ENCODE measurements at places on chromosomes 5 and 9.

GRCh38 chr5:38347896-38348295, 89.5 kb downstream of the EGFLAM start:
- no peak for DNase-seq

DNA sequence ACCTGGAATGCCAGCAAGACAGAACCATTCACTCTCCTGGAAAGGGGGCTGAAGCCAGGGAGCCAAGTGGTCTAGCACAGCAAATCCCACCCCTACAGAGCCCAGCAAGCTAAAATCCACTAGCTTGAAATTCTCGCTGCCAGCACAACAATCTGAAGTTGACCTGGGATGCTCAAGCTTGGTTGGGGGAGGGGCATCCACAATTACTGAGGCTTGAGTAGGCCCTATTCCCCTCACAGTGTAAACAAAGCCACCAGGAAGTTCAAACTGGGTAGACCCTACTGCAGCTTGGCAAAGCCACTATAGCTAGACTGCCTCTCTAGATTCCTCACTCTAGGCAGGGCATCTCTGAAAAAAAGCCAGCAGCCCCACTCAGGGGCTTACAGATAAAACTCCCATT, 17.3 kb downstream of the RIGI start:
- no peak for DNase-seq

GRCh38 chr5:1415059-1415425, 30.2 kb downstream of the SLC6A3 start:
- DNase-seq, result no peak

- DNase-seq, result peak; percentile 85
Observed at GRCh38 chr9:127980706-127981558, at the start of gene EEIG1. TSS of gene EEIG1 (minus strand) at chr9:127980989. CDS start at chr9:127980137, 852 bp downstream.

DNA sequence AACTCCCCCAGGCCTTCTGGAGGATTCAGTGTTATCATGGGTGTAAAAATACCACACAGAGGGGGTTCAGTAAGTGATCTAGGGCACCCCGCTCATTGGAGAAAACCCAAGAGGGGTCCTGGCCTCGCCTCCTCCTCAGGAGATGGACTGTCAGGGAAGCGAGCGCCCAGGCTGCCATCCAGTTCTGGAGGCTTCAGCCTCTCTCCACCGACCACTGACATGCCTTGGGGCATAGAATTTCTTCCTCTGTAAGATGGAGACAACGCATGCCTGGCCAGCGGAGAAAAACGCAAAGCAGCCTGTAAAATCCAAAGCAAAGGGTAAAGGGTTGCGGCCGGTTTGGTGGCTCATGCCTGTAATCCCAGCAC, 165.4 kb downstream of the COL23A1 start:
- no peak for DNase-seq

DNA sequence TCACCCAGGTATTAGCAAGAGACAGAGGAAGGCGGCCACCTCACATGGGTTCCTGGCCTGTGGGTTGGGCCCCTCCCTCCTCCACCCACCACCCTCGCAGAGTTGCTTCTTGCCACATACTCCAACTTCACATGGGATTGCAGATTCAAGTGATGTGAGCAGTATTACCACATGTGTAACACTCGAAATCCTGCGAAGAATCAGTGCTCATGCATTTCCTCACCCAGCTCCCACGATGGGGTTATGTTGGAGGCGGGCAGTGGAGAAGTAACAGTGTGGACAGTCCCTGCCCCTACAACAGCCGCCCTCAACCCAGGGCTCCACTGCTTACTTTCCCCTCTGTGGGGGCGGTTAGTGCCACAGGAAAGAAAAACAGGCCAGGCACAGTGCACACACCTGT, 3.9 kb upstream of the FBP1 start:
- no peak for DNase-seq

GRCh38 chr5:42855811-42856210, 44.1 kb upstream of the SELENOP start:
- DNase-seq, result no peak

DNA sequence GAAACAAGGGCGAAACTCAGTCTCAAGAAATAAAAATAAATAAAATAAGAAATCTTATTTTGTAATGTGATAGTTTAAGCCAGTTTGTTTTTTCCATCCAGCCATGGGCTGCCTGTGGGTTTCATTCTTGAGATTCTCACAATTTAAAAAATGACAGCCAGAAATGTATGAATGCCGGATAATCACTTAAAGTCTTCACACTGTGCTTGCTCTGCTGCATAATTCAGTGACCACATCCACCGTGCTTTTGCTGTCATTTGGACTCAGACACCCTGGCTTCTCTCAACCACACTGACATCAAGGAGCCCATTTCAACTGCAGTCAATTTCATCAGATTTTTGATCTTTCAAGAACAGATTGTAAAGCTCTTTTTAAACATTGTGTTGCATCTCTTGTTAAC, 61.0 kb upstream of the DAPK1 start:
- peak; percentile 67 for DNase-seq

GRCh38 chr5:136031711-136032110, 2.9 kb downstream of the TGFBI start:
- DNase-seq, result peak; percentile 67

DNA sequence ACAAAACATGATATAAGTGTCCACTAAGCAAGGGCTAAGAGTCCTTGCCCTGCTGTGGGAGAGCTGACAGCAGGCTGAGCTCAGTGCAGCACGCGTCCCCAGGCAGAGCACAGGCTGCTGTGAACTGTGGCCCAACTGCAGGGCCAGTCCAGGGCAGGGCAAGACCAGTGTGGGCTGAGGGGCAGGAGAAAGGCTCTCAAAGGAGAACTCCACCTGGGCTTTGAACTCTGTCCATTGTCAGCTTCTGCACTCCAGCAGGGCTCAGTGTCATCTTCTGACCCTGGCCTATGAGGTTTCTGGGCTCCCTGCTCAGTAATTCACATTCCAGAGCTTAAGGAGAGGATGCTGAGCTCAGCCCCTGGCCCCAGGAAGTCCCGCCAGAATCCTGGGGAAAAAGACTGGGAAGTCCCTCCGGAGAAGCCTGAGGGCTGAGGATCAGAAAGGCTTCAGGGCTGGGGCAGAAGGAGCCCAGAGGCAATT, 37.4 kb downstream of the LHFPL2 start:
- no peak for DNase-seq

DNA sequence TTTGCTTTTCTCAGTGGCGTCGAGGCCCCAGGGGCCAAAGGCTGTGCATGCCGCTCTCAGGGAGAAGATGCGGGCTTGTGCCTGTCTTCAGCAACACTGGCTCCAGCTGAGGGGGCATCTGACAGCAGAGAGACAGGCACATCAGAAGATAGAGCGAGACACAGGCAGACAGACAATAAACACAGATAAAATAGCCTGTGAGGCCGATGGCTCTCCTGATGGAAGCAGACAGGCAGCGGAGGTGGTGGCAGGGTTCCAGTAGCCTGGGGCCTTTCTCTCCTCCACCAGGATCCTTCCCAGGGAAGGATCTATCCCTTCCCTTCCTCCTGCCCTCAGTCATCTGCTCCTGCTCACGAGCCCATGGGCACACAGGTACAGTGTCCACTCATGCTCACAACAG, 16.6 kb upstream of the UNC5A start:
- no peak for DNase-seq

GRCh38 chr9:115522912-115523311, 405.0 kb upstream of the TNC start:
- no peak for DNase-seq

- no peak for DNase-seq
Observed at GRCh38 chr5:125249400-125249799, 503.0 kb upstream of the ZNF608 start.

- no peak for DNase-seq
Observed at GRCh38 chr9:128297221-128297773, 21.2 kb downstream of the SWI5 start.

DNA sequence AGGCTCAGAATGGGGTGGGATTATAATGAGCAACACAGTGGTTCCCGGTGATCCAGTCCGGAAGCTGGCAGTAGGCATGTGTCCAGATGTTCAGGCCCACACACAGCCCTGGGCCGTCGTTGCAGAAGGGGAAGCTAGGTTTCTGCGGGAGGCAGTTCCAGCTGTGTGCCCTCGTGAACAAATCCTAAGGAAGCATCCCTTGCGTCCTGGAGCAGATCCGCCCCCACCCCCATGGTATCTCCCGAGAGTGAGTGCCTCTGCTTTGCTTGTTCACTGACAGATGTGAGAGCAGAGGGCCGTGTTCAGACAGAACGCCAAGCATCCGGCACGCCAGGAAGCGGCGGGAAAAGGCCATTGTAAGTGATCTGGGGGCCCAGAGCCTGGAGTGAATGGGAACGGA, 104.8 kb downstream of the PDE6A start:
- peak; percentile 6 for DNase-seq

Data from AG10803 (cell line).